Retina (tissue), 1 donor: ENCODE measurements at places on chromosomes 5 and 9.

DNA sequence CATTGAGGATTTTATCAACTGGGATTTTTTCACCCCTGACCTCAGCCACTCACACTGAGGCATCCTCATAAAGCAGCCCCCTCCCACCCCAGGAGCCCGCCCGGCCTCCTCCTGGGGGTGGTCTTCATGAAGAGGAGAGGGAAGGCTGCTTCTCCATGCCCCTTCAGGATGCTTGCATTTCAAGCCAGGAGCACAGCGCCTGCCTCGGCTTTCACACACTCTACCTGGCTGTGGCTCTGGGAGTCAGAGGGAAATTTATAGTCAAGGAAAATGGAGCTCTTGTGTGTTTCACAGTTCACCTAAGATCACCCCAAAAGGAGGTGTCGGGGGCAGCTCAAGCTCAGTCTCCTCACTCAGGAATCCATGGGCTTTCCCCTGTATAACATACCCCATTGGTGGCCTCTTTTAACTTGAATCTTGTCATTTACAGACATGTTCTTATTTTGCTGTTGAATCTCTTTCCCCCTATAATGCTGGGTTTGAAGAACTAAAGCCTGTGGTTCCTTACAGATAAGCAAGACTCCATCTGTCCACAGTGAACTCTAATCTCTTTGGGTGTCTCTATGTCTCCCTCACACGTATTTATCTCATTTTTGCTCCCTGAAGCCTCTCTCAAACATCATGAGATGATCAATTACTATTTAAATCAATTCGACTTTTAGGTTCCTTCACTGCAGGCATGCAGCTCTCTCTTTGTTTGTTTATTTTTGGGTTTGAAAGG is 22.6 kb upstream of the IQGAP2 start:
- DNase-seq = no peak

- no peak for DNase-seq
These were observed 1.1 kb upstream of the GNPDA1 start for GRCh38 chr5:142013734-142014521.

GRCh38 chr5:149448431-149448830 is 69.3 kb upstream of the IL17B start:
- no peak for DNase-seq

DNA sequence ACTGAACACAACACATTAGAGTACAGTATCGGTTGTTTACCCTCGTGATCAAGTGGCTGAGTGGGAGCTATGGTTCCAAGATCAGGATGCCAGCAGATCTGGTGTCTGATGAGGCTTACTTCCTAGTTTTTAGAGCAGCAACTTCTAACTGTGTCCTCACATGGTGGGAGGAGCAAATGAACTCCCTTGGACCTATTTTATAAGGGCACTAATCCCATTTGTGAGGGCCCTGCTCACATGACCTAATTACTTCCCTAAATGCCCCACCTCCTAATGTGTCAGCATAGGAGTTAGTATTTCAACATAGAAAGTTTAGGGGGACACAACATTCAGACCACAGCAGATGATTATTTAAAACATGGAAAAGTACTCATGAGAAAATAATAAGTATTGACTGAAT is 111.8 kb downstream of the GCNT1 start:
- DNase-seq = no peak

DNA sequence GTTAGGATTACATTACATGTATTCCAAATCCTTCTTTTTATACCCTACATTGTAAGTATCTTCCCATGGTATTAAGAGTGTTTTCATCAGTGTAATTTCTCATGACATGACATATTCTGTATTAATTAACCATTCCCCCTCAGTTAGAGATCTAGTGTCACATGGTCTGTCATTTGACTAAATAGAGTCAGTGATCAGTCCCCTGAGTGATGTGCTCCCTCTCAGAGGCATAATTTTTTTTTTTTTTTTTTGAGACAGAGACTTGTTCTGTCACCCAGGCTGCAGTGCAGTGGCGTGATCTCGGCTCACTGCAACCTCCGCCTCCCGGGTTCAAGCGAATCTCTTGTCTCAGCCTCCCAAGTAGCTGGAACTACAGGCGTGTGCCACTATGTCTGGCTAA is 218.6 kb downstream of the TTLL11 start:
- DNase-seq = no peak

GRCh38 chr5:128762661-128763306 is 202.5 kb upstream of the SLC27A6 start:
- no peak for DNase-seq

DNA sequence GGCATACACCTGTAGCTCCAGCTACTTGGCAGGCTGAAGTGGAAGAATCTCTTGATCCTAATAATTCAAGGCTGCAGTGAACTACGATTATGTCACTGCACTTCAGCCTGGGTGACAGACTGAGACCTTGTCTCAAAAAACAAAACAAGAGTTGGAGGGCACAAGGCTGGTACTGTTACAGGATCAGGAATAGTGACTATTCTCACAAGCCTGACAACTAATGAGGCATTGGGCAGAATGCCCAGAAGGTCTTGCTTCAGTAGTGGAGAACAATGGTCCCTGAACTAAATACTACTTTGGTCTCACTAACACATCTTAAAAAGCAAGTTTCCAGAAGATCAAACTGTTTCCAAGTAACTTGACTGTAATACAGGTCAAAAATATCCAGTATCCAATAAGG is 182.9 kb upstream of the RFX3 start:
- DNase-seq = no peak

- DNase-seq = no peak
These were observed 345.6 kb downstream of the PLK2 start for GRCh38 chr5:58114324-58114723.

DNA sequence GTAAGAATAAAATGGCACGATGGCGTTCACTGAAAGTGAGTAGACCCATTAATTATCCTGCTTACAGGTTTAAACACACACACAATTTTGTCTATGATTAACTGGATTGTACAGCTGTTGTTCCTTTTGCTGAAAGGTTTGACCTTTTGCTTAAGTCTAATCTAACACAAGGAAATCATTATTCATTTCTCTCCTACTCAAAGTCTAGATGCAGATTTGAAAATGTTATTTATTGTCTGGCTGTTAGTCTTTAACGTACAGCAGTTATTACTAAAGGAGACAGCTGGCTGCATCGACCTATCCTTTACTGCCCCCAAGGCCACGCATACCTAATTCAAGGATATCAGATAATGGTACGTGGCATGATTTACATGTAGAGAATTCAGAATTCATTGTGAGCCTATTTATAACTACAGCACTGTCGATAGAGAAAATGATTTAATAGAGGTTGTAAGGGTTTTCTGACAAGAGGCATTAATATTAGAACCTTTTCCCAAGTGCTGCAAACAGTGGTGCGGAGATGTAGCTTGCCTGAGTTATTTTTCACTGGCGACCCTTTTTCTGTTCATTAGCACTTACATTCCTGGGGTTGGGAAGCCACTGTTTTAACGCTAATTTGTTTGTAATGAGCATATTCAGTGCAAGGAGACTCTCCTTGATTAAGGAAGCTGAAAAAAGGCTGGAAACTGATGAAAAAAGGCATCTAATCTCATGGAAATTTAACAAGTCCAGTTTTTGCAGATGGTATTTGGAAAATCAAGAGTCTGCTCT is 368.4 kb upstream of the GRAMD2B start:
- DNase-seq = peak; percentile 41

- DNase-seq = no peak
These were observed 18.8 kb upstream of the PTBP3 start for GRCh38 chr9:112352209-112352608.

- DNase-seq = no peak
These were observed 801.2 kb downstream of the MAT2B start for GRCh38 chr5:164306662-164307061.

DNA sequence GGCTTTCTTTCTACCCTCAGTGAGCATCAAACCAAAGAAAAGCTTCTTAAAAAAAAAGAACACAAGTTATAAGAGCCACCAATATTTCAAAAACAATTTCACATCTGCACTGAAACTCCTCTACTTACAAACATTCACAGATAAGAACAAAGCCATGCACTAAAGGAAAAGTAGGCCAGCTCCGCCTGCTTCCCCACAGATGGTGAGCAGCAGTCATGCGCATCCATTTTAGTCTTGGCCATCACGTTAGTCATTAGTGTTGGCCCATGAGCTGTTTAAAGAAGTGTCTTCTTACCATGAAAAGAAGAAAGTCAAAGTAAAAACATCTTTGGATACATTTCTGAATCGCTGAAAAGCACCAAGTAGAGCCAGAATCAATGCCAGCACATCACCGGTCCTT is 40.0 kb upstream of the SMIM23 start:
- DNase-seq = no peak

GRCh38 chr9:7507566-7508270 is 291.9 kb downstream of the DMAC1 start:
- no peak for DNase-seq

DNA sequence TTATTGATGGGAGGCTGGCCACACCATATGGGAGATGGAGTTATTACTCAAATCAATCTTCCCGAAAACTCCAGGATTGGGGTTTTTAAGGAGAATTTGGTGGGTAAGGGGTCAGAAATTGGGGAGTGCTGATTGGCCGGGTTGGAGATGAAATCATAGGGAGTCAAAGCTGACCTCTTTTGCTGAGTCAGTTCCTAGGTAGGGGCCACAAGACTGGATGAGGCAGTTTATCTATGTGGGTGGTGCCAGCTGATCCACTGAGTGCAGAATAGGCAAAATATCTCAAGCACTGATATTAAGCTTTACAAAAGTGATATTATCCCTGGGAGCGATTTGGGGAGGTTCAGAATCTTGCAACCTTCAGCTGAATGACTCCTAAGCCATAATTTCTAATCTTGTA is 75.7 kb upstream of the CLINT1 start:
- DNase-seq = no peak

DNA sequence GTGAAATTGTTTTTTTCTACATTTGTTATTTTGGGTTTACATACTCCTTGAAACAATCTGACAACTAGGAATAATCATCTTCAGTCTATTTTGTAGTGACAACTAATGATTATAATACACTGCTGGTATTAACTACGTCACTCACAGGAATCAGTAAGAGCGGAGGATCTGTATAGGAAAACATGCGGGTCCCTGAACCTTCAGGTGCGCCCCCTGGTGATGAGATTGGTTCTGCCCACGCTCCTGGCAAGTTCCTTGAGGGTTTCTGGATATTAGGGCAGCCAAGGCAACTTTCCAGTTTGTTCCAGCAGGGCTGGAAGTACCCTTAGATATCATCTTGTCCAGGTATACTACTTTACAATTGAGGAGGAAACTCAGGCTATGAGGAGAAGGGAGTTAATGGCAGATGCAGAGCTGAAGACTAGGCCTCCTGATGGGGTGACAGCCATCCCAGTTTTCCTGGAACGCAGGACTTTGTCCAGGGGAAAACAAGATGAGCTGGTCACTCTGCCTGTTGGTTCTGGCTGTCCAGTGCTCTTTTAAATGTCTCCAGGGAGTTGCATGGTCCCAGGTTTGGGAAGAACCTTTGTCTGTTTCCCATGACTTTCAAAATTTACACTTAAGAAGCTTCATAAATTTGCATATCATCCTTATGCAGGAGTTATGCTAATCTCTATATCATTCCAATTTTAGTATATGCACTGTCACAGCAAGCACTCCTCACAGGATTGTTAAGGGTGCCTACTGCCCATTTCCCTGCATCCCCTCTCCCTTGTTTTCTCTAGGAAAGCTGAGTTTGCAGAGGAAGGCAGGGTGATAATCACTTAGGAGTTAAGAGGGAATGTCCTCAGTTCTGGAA is 14.9 kb upstream of the WNT8A start:
- peak; percentile 39 for DNase-seq

DNA sequence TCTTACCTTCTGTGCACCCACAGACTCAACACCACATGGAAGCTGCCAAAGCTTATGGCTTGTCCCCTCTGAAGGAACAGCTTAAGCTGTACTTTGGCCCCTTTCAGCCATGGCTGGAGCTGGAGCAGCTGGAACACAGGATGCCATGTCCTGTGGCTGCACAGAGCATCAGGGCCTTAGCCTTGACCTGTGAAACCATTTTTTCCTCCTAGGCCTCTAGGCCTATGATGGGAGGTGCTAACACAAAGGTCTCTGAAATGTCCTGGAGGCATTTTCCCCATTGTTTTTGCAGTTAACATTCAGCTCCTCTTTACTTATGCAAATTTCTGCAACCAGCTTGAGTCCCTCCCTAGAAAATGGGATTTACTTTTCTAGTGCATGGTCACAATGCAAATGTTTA is 461.4 kb upstream of the TYRP1 start:
- no peak for DNase-seq

GRCh38 chr9:104506565-104506964 is 2.5 kb downstream of the OR13F1 start:
- DNase-seq = no peak

- no peak for DNase-seq
These were observed 5.3 kb downstream of the SLC34A1 start for GRCh38 chr5:177389241-177390169.

- DNase-seq = no peak
These were observed 129.7 kb downstream of the CEMIP2 start for GRCh38 chr9:71638627-71639026.

- DNase-seq = peak; percentile 29
These were observed 8.3 kb upstream of the CXXC5 start for GRCh38 chr5:139639619-139640380.

- DNase-seq = peak; percentile 59
These were observed 18.7 kb downstream of the KCNIP1 start for GRCh38 chr5:170522211-170523141.

DNA sequence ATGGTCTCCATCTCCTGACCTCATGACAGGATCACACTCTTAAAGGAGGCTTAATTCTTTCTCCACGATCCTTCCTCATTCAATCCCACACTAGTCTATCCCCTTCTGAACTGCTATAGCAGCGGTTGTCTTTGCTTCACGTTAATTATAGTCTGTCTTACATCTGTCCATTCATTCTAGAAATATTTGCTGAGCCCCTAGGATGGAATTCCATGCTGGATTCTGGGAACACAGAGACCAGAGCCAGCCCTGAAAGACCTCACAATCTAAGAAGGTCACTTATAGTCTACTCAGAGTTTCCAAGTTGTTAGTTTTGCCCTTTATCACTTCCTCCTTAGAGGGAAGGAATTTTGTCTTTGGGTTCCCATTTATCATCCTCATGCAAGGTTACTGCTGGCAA is 193.5 kb downstream of the GAS1 start:
- DNase-seq = no peak

DNA sequence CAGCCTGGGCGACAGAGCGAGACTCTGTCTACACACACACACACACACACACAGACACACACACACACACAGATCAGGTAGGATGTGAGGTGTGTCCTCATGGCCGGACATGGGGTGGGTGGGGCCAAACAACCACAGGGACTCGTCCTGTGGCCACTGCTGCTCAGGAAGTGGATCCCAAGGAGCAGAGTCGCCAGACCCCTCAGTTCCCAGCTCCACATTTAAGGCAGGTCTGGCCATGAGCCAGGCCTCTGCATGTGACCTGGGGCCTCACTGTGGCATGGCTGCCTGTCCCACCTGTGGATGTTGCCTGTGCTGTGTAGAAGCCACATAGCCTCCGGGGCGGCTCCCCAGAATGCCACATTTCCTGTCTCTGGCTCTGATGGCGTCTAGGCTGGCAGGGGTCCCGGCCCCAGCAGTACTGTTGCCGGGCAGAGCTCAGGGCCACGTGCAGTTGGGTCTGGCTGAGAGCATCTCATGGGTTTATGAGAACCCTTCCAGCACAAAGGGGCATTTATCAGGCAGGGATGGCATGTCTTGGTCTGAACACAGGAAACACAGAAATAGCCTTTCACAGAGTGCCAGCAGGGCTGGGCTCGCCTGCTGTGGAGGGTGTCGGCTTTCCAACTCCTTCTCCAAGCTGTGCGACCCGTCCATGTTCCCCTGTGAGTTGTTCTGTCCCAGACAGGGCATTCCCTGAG is 9.9 kb upstream of the NINJ1 start:
- DNase-seq = no peak

- DNase-seq = peak; percentile 92
These were observed 157.2 kb upstream of the PITX1 start for GRCh38 chr5:135191084-135191826.

- no peak for DNase-seq
These were observed 199.1 kb upstream of the OR13F1 start for GRCh38 chr9:104304925-104305324.
